ENCODE measurements at places on chromosomes 4 and X.
A peak's percentile ranks its signal among the peaks of the same experiment; 100 is the strongest.

DNA sequence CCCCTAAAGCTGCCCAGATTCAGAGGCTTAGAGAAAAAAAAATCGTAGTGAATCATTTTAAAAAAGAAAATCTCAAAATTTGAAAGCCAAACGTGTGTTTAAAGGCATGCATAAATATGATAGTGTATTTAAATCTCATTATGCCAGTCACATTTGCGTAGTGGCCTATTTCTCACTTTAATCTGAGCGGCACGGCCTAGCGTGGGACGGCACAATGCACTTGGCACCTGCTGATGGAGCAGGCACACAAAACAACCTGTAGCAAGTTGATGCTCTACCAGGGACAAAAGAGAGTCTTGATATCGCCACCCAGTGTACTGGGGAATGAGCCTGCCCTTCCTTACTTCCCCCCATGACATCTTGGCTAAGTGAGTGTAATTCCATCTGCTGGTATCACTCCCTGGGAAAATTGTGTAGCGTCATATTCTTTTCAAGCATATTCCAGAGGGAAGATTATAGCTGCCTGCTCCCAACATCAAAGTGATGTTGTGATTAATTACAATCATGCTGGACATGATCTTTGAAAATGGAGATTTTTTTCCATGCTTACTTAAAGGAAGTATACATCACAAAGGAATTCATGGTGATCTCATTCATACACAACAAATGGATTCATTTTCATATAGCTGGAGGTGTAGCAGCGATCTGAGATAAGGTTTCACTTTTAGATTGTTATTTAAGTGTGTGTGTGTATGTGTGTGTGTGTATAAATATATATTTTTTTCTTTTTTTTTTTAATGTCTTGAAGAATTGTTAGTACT, 138.8 kb downstream of the DCTD start:
- DNase-seq: no peak

DNA sequence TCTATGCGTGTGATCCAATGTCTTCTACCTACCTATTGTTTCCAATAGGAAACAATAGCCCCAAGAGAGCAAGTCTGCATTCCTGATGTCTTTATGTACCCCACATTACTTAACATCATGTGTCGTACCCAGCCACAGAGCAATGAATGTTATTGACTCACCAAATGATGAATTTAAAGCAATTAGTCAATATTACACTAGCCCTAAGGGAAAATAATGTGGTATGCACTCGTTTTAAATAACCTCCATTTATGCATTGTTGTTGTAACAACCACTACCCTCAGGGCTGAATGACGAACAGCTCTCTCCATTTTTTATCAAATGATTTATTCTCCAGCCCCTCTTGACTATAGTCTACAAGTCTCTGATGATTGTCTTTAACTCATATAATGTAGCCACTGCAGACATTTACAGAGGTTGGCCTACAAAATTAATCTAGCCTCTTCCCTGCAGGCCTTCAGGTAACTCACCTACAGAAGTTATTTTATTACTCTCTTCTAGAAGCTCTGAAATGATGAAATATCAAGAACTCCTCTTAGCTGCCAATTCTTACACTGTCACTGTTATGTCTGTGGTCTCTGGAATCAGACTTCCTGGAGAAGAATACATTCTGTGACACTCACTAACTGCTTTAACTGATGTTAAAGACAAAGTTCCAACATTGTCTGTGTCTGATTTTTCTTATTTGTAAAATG, 601.7 kb upstream of the GRIA3 start:
- DNase-seq: no peak

GRCh38 chrX:29242856-29243255, 655.6 kb downstream of the IL1RAPL1 start:
- no peak for DNase-seq

DNA sequence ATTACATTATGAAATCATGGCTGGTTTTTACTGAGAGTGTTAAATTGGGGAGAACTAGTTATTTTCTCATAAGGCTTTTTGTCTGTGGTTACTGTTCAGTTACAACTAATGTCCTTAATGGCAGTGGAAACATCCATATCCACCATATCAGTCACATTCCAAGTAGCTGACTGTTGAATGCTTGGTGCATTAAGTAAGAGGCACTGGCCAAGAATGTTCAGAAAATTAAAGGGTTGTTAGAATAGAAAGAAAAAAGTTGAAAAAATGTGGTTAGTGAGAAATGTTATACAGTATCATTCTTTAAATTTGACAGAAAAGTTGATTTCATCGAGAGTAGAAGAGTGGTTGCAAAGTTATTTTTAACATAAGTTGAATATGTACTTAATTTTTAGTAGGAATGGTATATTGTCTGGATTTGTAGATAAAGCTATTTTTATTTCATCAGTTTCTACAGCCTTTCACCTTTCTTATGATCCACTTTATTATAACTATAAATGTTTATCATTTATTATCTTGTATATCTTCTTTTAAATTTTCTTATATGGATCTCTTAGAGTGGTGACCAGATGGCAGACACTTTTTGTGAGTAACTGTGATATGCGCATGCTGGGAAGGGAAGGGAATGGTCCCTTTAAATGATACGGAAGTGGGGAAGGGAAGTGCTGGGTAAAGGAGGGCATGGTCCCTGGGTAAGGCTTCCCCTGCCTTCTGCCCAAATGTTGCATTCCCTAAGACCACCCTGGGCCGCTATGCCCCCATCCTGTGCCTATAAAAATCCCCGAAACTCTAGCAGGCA, 2407.1 kb downstream of the ARAP2 start:
- DNase-seq: no peak

- DNase-seq: no peak
These were observed 98.0 kb downstream of the NAA11 start for GRCh38 chr4:79227860-79228259.

GRCh38 chr4:135256111-135256510, 1054.5 kb upstream of the PABPC4L start:
- DNase-seq: no peak

DNA sequence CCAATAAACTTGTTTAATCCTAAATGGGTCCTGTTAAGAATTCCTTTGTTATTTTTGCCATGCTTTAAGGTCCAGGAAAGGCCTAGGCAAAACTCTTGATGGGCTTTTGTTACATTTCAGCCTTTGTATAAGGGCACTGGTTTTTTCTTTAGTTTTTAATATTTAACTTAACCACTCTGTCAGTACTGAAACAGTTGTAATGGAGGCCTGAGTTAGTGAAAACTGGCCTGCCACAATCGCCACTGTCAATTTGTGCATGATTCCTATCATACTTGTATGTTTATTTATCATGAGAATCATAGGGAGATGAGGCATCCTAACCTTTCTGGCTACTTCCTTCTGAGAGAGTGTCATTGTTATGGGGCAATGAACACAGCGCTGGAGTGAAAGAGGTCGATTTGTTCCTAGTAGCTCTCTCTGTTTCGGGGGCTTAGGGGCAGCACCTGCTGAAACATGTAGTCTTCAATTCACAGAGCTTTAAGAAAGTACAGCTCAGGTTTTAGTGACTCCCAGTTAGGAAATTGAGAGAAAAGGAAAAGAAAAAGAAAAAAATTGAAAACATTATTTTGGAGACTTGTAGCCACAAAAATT, 393.8 kb upstream of the FSTL5 start:
- DNase-seq: no peak

GRCh38 chr4:83272900-83273299, 11.7 kb downstream of the COQ2 start:
- DNase-seq: no peak

DNA sequence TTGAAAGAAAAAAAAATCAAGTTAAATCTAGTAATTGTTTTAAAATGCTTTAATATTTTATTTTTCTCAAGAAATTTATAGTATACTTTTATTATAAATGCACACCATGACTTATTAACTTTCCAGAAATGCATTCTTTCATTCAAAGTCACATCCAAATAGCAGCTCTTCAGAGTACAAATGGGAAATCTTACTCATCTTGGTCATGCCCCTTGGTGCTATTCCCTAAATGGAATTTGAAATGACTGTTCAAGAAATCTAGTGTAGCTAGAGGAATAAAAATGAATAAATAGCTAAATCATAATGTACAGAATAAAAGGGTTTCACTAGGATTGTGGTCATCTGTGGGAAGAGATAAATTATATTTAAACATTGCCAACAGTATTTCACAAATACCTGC, 1139.7 kb downstream of the PCDH18 start:
- DNase-seq: no peak

- DNase-seq: peak; percentile 63
These were observed 15.3 kb downstream of the STAG2 start for GRCh38 chrX:123976706-123977316.

DNA sequence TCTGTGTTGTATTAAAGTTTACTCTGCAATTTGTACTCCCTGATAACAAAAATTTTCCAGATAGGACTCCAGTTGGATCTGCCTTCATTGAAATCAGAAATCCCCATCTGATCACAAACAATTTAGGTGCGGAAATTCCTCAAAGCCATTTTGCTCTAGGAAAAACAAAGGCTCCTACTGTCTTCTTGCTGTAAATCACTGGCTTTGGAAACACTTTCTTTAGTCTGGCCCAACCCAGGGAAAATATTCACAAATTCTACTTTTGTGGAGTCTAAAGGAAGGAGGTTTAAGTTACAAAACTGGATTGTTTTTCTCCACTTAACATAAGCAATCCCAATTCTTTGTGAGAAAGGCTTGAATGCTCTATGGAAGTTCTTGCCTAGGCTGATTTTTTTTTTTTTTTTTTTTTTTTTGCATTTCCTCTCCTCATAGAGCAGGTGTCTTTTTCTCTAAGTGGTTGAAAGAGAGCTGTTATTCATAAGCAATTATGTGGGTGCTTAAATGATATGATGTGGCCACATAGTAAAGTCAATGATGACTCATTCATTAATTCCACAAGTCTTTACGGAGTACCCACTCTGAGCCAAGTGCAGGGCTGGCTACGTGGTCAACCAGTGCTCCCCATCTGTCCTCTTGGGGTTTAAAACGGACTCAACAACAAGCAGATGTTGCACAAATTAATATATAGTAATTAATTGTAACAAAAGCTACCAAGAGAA, 261.4 kb downstream of the LDB2 start:
- no peak for DNase-seq

- DNase-seq: no peak
These were observed 967.2 kb downstream of the TRAM1L1 start for GRCh38 chr4:116118221-116118620.

GRCh38 chrX:150643271-150643670, 49.9 kb upstream of the MTMR1 start:
- DNase-seq: peak; percentile 57

GRCh38 chr4:40864531-40864930, 114.8 kb downstream of the NSUN7 start:
- DNase-seq: no peak

- DNase-seq: no peak
These were observed 54.0 kb downstream of the C4orf33 start for GRCh38 chr4:129149906-129150305.

DNA sequence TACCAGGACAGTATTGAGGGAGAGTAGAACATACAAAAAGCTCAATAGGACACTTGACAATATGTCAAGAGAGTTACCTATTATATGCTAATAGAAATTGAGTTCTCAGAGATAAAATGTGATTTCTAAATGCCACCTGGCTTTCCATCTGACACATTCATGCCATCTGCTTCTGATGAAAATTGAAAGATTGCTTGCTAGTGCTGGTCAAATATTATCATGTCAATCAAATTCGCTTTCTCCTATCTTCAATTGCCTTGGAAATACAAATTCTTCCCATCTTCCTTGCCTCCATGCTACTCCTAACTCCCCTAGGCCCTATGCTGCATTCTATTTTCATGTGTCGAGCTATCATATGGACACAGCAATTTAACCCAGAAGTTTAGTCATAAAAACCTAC, 1076.9 kb downstream of the ARAP2 start:
- DNase-seq: no peak

DNA sequence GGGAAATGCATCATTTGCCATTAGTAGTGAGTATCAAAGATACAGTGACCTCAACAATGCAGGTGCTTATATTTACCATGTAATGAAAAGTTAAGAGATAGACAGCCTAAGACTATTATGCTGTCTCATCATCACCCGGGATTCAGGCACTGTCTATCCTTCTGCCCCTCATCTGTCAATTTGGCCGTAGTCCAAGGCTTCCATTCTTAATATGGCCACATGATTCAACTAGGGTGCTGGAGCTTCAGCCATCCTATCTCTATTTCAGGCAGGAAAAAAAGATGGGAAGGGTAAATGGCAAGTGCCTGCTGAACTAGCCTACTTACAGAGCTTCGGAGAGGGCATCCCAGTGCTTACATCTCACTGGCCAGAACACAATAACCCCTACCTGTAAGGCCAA, 196.7 kb upstream of the LNX1 start:
- no peak for DNase-seq

- DNase-seq: no peak
These were observed 128.5 kb upstream of the TSPAN5 start for GRCh38 chr4:98786866-98787265.

- no peak for DNase-seq
These were observed 143.7 kb downstream of the RASL11B start for GRCh38 chr4:53005808-53006207.

GRCh38 chr4:76562836-76563453, 127.9 kb downstream of the SHROOM3 start:
- DNase-seq: no peak

DNA sequence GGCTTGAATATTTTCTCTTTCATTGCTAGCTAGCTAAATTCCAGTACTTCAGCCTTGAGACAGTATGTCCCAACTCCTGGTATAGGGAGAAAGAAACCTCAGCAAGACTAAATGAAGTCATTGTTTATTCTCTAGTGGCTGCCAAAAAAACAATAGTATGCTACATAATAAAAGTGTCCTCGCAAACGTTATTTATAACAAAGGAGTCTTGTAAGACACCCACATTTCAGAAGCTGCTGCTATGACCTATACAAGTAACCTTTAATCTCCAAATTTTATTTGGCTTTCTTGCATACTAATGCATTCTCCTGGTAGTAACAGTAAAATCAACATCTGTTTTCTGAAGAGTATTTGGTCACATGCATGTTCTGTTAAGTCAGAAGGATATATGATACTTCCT, 28.8 kb downstream of the NEK1 start:
- no peak for DNase-seq

GRCh38 chr4:77159806-77160205, 2.8 kb downstream of the CCNG2 start:
- DNase-seq: no peak

DNA sequence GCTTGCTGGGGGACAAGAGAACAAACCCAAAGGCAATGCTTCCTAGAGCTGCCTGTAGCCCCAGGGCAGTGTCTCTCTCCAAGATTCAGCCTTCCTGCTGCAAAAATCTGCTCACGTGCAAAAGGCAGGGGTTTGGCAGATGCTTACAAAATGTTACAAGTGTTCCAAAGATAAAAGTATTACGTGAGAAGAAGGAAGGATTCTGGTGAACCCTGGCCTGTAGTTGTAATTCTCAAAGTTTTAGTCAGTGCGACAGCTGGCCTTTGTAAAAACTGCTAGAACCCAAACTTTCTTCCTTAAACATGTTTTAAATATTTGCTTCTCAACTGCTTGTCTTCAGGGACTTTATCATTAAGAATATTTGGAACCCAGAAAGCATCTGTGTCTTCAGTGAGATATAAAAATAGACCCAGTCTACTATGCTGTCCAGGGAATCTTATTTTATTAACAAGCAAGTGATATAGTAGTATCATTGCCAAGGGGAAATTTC, 232.3 kb downstream of the FRMPD4 start:
- no peak for DNase-seq
